ENCODE measurements at places on chromosomes 1 and 21. TPM values are rescaled to one million over a fixed set of nuclear protein-coding genes. Genes with fewer than 3 reads are reported as not detected.
A peak's percentile ranks its signal among the peaks of the same experiment; 100 is the strongest.

DNA sequence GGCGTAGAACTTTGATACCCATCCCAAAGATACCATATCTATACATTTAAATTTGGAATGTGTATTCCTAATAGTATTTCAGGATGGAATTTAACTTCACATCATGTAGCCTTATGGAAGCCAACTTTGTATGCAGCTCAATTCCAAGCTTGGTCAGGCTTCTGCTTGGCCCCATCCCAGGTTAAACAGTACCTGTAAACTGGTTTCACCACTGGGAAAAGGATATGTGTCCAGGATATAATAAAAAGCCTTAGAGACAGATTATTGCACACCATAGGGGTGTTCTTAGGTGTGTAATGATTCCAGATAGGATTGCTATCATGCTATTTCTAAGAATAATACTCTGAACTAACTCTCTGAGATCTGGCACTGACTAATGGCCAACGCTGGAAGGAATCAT is 28.1 kb downstream of the ADAM30 start:
- no peak for DNase-seq

DNA sequence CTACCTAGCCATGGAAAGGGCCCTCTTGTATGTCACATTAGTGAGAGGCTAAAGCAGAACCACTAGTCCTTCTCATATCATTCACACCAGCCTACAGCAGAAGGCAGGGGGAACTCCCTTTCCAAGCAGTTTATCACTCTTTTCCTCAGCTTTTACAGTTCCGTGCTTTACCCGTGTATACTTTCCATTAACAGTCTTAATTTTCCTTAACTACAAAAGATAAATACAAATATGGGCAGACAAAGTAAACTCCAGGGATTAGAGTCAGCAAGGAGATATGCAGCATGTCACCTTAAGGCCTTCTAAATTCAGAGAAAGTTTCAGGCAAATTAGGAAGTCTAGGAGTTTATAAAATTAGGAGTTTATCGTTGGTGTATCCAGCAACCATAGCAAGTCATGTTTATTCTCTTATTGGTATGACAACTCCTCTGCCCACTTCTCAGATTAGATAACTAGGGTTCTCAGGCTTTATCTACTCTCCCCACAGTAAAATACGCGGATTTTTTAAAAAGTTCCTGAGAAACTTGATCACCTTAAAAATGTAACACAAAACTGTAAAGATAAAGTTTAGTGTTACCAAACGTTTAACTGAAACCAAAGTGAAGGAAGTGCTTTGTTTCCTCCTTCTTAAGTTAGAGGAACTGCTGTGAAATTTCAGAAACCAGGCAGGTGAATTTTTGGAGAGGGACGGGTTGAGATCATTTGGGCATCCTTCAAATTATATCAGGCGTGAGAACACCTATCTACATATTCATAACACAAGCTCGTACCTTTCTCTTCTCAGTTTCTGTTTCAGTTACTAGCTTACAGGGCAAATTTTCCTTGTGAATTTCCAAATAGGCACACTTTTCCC is 42.7 kb upstream of the SLC19A2 start:
- no peak for DNase-seq

GRCh38 chr21:16587141-16587581 is 857.4 kb downstream of the USP25 start:
- peak; percentile 60 for DNase-seq

GRCh38 chr1:220448217-220448616 is 79.7 kb upstream of the MARK1 start:
- DNase-seq: no peak

DNA sequence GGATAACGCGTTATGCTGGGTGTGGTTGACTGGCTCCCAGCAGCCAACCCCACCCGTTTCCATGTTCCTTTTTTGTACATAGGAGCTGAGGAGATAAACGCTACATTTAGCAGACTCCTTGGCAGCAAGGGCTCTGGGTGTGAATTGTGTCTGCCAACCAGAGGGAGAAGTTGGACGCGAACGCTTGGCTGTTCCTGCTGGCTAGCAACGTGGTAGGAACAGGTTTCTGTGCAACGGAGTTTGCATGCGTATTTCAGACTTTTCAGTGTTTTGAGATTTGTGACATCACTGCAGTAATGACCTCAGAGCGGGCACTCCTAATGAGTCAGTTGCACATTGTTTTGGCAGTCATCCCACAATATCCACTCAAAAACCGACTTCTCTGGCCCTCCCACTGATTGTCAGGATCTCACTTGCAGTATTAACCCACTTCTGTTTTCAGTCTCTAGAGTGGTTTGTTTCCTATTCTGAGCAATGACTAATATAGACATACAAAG is 98.7 kb upstream of the RGS1 start:
- peak; percentile 64 for DNase-seq

DNA sequence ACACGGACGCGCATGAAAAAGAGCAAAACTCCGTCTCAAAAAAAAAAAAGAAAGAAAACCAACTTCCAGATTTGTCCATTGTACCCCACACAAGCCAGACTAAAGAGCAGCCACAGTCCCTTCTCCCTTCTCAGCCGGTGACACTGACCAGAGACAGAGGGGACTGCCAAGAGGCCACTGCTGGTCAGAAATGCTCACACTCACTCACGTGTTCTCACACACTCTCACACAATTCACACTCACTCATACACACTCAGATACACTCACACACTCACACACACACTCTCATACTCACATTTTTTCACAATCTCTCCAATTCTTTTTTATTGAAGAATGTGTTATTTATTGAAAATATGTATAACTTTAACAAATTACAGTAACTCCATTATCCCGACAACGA is 90.8 kb upstream of the RAB4A start:
- no peak for DNase-seq

DNA sequence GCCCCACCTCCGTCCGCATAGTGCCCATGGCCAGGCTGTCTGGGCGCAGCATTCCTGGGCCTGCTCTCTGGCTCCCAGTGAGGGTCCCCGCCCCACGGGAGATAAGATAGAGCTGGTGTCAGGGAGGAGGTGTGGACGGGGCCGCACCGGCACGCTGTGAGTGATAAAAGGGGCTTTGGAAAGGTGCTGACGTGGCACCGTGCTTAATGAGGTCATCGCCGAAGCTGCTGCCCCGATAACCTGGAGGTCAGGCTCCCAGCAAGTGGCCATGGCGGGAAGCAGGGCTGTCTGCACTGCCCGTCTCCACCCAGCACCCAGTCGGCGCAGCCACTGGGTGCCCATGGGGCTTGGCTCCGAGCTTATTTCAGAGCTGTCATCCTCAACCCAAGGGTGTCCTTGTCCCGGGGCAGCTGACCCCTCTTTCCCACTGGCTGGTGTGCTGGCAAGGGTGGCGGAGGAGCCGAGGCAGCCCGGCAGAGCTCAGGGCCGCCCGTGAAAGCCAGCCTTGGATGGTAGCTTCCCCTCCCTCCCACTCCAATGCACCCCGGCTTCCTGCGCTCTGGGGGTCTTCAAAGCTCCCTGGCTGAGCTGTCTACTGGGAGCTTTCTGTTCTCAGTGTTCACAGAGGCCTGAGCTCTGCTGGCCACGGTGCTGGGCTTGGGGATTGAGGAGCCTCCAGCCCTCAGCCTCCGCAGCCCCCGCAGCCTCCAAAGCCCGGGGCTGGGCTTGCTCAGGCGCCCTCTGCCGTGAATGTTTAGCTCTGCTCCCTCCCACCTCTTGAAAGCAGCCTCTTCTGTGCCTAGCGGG is 105.1 kb upstream of the ARHGEF16 start:
- peak; percentile 90 for DNase-seq

- peak; percentile 78 for DNase-seq
Measured at GRCh38 chr1:44650159-44650831, 24.0 kb downstream of the TMEM53 start.

GRCh38 chr1:185961664-185962063 is 227.5 kb downstream of the HMCN1 start:
- no peak for DNase-seq

GRCh38 chr21:16667395-16667794 is 845.4 kb upstream of the CXADR start:
- DNase-seq: no peak

Gene ALX3
- not detected for total RNA-seq

Gene KCNA3
- total RNA-seq: 0.24 TPM

Gene ARHGEF10L
- total RNA-seq: 55.6 TPM

Gene PTBP2
- 14.0 TPM for total RNA-seq

Gene AGT
- 56.2 TPM for total RNA-seq

Measured in Right ventricle myocardium superior (tissue), 1 donor.